ENCODE measurements at places on chromosomes 13 and 19.

GRCh38 chr19:30388819-30389218 lies 16.6 kb downstream of the ZNF536 start:
- H3K36me3 ChIP-seq, result no peaks in the 10 kb centered on the region
- H3K27ac ChIP-seq, result no peak overlapping the region
- no peak overlapping the region for H3K4me3 ChIP-seq

DNA sequence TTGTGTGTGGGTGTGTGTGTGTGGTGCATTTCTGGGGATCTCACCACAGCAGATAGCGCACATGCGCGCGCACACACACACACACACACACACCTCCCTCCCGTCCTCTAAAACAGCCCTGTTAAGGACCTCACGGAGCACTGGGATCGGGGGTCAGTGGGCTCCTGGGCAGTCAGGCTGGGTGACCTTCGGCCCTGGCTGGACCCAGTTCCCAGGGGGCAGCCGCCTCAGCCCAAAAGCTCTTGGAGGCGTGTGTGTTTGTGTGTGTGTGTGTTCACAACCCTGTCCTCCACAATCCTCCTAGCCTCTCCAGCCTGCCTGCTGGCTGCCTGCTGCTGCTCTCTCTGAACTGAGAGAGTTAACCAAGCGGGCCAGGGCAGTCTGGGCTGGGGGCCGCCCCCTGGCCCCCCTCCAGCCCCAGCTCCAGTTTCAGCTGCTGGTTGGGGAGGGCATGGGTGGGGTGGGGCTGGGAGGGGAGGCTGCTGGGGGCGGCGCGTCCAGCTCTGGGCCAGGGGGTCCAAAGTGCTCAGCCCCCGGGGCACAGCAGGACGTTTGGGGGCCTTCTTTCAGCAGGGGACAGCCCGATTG lies at the start of gene FXYD1:
Gene FXYD1 (plus strand): TSS at position 520 of the 588 bp plus-strand sequence. CDS start 1,256 bp downstream, outside the sequence.
- H3K4me3 ChIP-seq, result peak within 1 kb of the TSS; percentile 44
- H3K27me3 ChIP-seq, result peaks cover 11% of the 10 kb centered on the region
- peak within 1 kb of the TSS; percentile 90 for H3K27ac ChIP-seq
- H3K4me1 ChIP-seq, result peaks cover 84% of the 10 kb centered on the region

- peaks cover 3% of the 10 kb centered on the region for H3K27me3 ChIP-seq
- no peaks in the 10 kb centered on the region for H3K4me1 ChIP-seq
- no peak overlapping the region for H3K27ac ChIP-seq
- no peaks in the 10 kb centered on the region for H3K36me3 ChIP-seq
- no peak overlapping the region for H3K4me3 ChIP-seq
- DNase-seq, result no peak
Observed at GRCh38 chr19:6963937-6964336, 57.3 kb downstream of the MBD3L2B start.

DNA sequence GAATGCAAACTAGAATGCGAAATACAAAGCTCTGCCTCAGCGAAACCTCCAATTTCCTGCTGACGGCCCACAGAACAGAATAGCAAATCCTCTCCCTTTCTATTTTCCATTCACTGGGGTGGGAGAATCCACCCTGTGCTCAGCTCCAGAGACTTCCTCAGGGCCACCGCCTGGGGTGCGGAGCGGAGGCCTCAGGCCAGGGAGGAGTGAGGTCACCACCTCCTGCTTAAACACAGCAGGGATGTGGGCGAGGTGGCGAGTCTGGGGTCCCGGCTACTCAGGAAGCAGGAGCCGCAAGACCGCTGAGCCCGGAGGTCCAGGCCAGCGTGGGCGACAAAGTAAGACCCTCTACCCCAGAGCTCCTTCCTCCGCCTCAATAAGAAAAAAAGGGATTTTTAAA lies 666 bp upstream of the ZNF320 start:
- peak overlapping the region; percentile 86 for H3K4me3 ChIP-seq
- DNase-seq, result no peak
- no peaks in the 10 kb centered on the region for H3K27me3 ChIP-seq
- H3K4me1 ChIP-seq, result peaks cover 15% of the 10 kb centered on the region
- peaks cover 5% of the 10 kb centered on the region for H3K36me3 ChIP-seq

DNA sequence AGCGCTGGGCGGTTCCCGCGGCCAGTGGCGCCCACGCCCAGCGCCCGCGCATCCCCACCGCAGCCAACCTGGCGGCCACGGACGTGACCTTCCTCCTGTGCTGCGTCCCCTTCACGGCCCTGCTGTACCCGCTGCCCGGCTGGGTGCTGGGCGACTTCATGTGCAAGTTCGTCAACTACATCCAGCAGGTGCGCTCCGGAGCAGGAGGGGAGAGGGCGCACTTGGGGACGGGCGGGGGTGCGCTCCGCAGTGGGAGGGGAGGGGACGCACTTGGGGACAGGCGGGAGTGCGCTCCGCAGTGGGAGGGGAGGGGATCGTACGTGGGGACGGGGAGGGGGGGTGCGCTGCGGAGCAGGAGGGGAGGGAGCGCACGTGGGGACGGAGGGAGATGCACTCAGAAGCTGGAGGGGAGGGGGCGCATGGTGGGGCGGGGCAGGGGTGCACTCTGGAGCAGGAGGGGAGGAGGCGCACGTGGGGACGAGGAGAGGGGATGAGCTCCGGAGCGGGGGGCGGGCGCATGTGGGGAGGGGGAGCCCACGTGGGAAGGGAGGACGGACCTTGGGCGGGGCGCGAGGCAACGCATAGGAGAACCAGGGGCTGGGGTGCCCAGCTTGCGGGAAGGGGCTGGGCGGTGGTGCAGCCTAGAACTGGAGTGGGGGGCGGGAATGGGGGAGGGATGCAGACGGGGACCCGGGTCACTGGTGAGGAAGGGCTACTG lies 1.5 kb downstream of the KISS1R start:
- H3K4me1 ChIP-seq, result peaks cover 45% of the 10 kb centered on the region
- no peaks in the 10 kb centered on the region for H3K36me3 ChIP-seq
- H3K27ac ChIP-seq, result no peak overlapping the region
- H3K4me3 ChIP-seq, result no peak overlapping the region
- no peak for DNase-seq
- peaks cover 48% of the 10 kb centered on the region for H3K27me3 ChIP-seq

Data from suprapubic skin (tissue), 4 donors.